ENCODE measurements at places on chromosomes 7 and 10.

DNA sequence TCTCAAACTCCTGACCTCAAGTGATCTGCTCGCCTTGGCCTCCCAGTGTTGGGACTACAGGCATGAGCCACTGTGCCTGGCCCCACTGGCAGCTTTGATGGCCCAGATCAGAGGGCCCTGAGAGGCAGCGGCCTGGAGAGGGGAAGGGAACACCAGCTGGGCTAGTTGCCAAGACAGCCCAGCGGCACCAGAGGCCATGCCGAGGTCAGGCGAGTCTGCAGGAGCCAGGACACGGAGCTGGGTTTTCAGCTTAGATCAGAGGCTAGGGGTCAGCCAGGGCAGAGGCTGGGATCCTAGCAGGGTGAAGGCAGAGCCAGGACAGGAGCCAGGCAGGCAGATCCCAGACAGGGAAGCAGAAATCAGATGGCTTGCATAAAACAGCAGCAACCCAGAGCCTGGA is 92.9 kb downstream of the MYL10 start:
- DNase-seq, result no peak

- no peak for DNase-seq
Observed at GRCh38 chr7:106419455-106420182, 134.8 kb upstream of the NAMPT start.

GRCh38 chr7:44288811-44289340 is 36.5 kb downstream of the CAMK2B start:
- no peak for DNase-seq

GRCh38 chr7:90595801-90596670 is at the start of gene CDK14:
Gene CDK14, plus strand, starts transcription at chr7:90596321. Its CDS starts 307 bp downstream, at chr7:90596628.
- DNase-seq, result peak; percentile 44

- DNase-seq, result no peak
Observed at GRCh38 chr10:128422190-128422589, 296.0 kb upstream of the MKI67 start.

- no peak for DNase-seq
Observed at GRCh38 chr10:29481906-29482440, 152.8 kb downstream of the SVIL start.

GRCh38 chr7:28069388-28069787 is 111.2 kb downstream of the JAZF1 start:
- DNase-seq, result no peak

- no peak for DNase-seq
Observed at GRCh38 chr10:64571056-64571455, 1049.9 kb downstream of the REEP3 start.

DNA sequence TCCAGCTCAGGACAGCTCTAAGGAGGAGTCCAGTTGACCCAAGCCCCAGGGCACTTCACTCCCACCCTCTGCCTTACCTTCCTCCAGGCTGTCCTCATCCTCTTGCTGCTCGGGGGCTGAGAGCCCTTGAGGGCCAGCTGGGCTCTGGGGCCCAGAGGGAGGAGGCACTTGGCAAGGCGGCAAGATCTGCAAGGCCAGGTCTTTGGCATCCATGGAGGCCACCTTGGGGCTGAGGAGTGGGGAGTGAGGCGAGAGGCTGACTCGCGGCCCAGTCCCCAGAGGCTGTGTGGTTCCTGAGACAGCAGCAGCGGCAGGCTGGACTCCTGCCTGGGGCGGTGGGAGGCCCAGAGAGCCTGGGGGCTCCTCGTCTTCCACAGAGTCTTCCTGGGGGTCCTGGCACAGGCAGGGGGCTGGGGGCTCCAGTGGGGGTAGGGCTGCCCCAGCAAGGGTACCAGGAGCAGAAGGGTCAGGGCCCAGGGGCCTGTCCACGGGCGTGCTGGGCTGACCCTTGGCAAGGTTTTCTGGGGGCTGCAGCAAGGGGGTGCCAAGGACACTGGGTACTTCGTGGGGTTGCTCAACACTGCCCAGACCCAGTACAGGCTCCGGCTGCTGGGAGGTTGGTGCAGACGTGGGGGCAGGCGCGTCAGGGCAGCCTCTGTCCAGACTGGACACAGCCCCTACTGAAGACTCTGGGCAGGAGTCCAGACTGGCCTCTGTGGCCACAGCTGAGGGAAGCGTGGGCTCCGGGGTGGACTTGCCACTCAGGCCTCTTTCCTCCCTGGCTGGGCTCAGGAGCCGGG is 6.5 kb downstream of the NACAD start:
- no peak for DNase-seq

DNA sequence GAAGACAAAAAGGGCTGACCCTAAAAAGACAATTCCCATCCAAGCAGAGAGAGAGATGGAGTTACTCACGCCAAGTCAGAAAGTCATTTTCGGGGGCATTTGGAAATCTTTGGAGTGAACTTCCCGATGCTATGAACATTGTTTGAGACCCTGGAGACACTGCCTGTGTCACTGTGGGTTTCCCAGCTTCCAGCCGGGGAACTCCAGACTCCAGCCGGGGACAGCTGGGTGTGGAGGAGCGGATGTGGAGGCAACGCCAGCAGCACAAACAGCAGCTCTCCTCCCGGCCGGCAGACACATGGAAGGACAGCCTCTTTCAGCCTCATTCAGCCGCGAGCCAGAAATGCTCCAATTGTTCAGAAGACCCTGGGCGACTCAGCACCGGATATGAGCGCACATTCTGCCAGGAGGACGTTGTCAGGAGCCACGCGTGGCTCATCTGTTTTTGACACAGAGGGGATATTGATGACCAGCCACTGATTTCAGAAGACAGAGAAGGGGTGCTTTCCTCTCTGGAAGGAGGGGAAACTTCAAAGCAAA is 97.6 kb downstream of the PRPF18 start:
- no peak for DNase-seq

GRCh38 chr7:30445770-30446169 is 32.8 kb downstream of the NOD1 start:
- peak; percentile 37 for DNase-seq

DNA sequence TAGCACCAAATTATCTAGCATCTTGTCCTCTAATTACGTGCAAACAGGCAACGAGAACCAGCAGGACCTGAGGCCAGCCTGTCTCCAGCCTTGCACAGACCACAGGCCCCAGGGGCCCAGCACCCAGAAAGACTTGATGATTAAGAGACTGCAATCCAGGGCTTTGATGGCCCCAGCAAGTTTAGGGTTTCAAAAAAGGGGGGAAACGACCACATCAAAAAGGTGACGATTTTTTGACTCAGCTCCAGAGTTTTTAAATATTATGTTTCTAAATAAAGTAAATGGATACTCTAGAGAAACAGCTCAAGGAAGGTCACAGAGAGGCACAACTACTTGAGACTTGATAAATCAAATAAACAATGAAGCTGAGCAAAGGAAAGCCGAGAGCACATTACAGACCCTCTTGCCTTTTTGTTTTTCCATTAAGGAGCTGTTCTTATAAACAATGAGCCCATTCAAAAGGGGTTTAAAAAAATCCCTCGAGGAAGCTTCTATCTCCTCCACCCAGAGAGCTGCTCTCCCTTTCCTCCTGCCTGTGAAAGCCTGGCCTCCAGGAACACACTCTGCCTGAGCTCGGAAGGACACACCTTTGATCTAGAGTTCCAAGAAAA is 44.1 kb downstream of the GLI3 start:
- DNase-seq, result no peak

GRCh38 chr10:5040781-5041470 is 37.3 kb upstream of the AKR1C2 start:
- DNase-seq, result no peak

DNA sequence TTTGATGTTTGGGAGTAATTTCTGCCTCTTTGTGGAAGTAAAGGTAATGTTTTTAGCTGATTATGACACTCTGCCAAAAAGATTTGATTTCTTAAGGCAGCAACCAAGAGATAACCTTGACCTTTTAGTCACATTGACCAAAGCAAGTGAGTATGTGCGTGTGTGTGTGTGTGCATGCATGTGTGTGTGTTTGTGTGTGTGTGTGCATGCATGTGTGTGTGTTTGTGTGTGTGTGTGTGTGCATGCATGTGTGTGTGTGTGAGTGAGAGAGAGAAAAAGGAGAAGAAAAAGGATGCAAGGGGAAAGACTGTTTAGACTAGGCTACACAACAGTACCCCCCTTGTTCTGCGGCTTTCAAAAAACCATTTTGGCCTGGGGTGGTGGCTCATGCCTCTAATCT is 88.1 kb upstream of the NPVF start:
- no peak for DNase-seq

GRCh38 chr7:55533050-55533728 is 39.1 kb downstream of the VOPP1 start:
- peak; percentile 57 for DNase-seq

- no peak for DNase-seq
Observed at GRCh38 chr10:71776481-71776925, 3.2 kb upstream of the VSIR start.

DNA sequence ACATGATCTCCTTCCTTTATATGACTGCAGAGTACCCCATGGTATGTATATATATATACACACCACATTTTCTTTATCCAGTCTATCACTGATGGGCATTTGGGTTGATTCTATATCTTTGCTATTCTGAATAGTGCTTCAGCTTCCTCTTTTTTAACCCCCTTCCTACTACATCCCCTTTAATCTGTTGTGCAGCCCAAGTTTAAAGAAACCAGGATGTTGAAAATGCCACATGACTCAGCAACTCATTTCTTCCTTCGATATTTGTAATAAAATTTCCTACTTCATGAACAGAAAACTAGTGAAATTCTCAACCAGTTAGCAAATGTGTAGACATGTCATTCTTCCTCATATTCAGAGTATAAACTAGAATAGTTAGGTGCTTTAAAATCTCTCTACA is 1245.7 kb upstream of the SORCS1 start:
- DNase-seq, result no peak

- DNase-seq, result no peak
Observed at GRCh38 chr7:96061844-96062243, 260.1 kb downstream of the SLC25A13 start.

DNA sequence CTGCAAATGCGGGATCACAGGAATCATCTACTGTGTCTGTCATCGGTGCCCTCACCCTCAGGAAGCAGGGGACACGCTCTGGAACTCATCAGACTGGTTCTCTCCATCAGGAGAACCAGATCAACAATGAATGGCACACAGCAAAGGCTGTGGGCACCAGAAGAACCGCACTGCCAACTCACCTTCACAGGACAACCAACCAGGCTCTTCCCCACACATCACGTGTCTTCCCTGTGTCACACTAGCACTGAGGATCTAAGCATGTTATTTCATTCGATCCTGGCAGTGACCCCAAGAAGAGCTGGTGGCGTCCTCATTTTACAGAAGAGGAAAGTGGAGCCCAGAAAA is 106.1 kb downstream of the TNS3 start:
- DNase-seq, result no peak

DNA sequence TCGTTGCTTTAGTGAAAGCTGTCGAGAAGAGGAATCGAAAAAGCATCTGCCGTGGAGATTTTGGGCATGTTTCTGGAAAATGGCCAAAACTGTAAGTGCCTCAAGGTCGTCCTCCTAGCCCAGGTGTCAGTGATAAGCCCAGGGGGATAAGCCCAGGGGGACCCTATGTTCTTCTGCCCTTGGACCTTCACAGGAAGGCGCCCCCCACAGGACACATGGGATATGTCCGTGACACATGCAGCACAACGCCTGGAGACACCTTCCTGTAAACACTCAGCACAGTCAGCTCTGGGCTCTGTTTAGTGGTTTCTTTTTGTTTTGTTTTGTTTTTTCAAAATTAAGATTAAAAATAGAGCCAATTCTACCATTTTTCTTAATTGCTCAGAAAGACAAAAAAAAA is 272.7 kb downstream of the KLF6 start:
- DNase-seq, result no peak

DNA sequence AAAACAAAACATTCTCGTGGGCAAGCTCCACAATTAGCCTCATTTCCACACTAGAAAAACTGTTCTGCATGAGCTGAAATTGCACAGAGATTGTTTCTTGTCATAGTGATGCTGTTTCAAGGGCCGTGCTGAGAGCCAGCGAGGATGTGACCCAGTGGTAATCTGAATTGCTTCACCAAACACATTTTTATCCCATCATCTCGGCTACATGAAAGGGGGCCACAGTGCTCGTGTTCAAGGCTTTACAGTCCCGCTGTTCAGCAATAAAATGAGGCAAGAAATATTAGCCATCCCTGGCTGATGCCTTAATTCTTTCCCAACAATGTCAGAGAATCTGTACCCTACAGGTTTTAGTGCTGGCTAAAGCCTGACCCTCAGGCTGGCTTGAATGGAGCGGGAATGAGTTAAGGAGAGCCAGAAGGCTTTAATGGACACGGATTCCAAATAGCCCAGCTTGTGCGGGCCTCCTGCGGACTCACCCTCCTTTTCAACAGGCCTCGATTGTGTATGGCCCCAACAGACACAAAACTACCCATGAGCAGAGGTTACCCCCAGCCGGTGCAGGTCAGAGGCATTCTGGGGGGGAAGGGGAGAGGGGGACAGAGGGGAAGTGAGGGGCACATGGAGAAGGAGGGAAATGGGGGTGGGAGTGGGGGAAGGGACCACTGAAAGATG is 2.0 kb upstream of the GDF10 start:
- no peak for DNase-seq

- DNase-seq, result no peak
Observed at GRCh38 chr10:95353123-95353522, 62.3 kb upstream of the PDLIM1 start.

GRCh38 chr10:99555825-99556523 is 23.2 kb downstream of the NKX2-3 start:
- no peak for DNase-seq

- no peak for DNase-seq
Observed at GRCh38 chr10:34078017-34078744, 736.9 kb downstream of the PARD3 start.

DNA sequence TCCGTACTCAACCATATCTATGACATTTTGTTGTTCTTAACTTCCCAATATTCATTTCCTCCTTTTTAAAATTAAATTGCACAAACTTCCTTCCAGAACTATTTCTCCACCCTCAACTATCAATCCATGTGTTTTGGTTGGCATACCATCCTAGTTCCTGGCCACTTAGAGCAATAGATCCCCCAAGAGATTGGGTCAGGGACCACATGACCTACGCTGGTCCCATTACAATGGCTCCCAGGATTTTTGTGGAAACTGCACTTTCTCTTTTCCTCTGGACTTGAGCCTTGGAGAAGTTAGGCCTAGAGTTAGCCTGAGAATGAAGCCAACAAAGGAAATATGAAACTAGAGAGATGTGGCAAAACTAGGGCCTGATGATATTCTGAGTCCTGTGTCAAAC is 55.7 kb upstream of the CASD1 start:
- no peak for DNase-seq

DNA sequence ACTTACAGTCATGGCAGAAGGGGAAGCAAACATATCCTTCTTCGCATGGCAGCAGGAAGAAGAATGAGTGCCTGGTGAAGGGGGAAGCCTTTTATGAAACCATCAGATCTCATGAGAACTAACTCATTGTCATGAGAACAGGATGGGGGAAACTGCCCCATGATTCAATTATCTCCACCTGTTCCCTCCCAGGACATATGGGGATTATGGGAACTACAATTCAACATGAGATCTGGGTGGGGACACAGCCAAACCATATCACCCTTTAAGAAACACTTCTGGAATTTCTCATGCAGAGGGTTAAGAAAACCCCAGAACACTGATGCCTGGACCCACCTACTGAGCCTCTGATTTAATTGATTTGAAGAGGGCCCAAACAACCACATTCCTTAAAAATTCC is 63.3 kb upstream of the DNAJB12 start:
- no peak for DNase-seq

Data from stimulated activated CD4-positive, alpha-beta T cell treated with anti-CD3 and anti-CD28 coated beads, Interleukin-4, amount 100 ng/mL, for 48 hours (primary cell).